Activated gamma-delta T cell (primary cell): ENCODE measurements at places on chromosomes 6 and 20.

GRCh38 chr6:42938987-42939809, 9.9 kb downstream of the CNPY3 start:
- DNase-seq = no peak

- DNase-seq = no peak
Measured at GRCh38 chr6:145809211-145809610, 5.4 kb downstream of the FBXO30 start.

- DNase-seq = no peak
Measured at GRCh38 chr20:19739351-19739750, 18.7 kb upstream of the RIN2 start.

- DNase-seq = no peak
Measured at GRCh38 chr6:158669145-158670035, 19.5 kb downstream of the SYTL3 start.

DNA sequence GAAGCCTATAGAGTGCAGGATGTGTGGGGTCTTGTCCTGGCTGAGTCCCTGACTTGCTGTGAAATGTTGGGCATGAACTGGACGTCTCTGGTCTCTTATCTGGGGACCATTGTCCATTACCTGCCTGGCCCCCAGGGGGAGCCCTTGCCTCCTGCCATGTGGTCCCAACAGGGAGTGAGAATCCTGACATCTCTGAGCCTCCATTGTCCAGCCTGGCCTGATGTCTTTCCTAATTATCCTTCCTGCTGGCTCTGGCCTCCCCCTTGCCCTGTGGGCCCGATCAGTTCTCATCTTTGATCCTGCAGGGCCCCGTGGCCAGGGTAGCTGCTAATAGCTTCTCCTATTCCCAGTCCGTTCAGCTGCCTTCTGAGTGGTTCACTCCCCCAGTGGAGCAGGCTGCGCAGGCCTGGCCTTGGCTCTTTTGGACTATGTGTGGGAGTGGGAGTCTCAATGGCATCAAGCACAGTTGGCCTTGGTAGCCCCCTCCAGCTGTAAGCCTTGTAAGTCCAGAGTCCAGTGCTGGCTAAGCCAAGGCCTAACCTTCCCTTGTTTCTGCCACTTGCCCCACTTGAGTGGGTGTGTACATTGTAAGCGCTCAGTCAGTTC, 77.9 kb upstream of the RALY start:
- DNase-seq = no peak

- DNase-seq = no peak
Measured at GRCh38 chr6:106102967-106103727, 17.0 kb downstream of the PRDM1 start.
